ENCODE measurements at places on chromosomes 11 and 22. TPM values are rescaled to one million over a fixed set of nuclear protein-coding genes. Genes with fewer than 3 reads are reported as not detected.

Gene GGTLC3
- total RNA-seq, result not detected

Gene OR51I1
- not detected for total RNA-seq

Gene CST6
- total RNA-seq, result not detected

Gene HEPHL1
- total RNA-seq, result not detected
